ENCODE measurements at places on chromosomes 2 and 18. TPM values are rescaled to one million over a fixed set of nuclear protein-coding genes. Genes with fewer than 3 reads are reported as not detected.

GRCh38 chr2:60764736-60765534 is 8.9 kb downstream of the PAPOLG start:
- no peak for DNase-seq

GRCh38 chr2:128607911-128608506 is 289.3 kb upstream of the HS6ST1 start:
- peak; percentile 4 for DNase-seq

DNA sequence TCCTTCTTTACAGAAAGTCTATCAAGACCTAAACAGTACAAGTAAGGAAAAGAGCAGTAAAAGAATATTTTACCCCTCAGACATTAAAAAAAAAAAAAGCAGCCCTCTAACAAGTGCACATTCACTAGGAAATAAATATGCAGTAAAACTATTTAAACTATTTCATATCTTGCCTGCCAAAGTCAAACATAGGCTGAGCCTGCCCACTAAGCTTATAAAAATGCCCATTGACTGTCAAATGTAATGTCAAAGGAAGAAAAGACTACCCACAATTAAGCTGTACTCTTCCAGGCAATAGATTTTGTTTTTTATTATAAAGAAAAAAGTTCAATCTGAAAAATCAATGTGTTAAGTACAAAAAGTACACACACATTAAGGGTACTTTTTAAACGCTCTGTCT is 11.8 kb downstream of the ALS2 start:
- DNase-seq: no peak

DNA sequence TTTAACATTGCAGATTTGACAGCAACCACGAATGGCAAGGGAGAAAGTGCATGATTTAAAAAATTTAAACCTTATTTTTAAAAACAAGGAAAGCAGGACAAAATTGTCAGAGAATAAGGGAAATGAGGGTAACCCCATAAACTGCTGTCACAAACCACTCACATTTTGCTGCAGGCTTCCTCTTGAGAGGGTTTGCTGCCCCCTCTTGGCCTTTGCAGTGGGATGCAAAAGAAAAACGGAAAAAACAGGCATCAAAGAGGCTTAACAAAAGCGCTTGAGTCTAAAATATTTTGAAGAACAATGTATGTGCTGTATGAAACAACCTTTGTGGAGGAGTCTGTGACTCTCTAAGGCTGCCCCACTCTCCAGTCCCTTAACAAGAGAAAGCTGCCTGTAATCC is 91.6 kb downstream of the TMX3 start:
- DNase-seq: no peak

- DNase-seq: no peak
Observed at GRCh38 chr18:49961271-49961670, 147.9 kb upstream of the ACAA2 start.

GRCh38 chr2:147715807-147716206 is 129.0 kb upstream of the ACVR2A start:
- DNase-seq: no peak

DNA sequence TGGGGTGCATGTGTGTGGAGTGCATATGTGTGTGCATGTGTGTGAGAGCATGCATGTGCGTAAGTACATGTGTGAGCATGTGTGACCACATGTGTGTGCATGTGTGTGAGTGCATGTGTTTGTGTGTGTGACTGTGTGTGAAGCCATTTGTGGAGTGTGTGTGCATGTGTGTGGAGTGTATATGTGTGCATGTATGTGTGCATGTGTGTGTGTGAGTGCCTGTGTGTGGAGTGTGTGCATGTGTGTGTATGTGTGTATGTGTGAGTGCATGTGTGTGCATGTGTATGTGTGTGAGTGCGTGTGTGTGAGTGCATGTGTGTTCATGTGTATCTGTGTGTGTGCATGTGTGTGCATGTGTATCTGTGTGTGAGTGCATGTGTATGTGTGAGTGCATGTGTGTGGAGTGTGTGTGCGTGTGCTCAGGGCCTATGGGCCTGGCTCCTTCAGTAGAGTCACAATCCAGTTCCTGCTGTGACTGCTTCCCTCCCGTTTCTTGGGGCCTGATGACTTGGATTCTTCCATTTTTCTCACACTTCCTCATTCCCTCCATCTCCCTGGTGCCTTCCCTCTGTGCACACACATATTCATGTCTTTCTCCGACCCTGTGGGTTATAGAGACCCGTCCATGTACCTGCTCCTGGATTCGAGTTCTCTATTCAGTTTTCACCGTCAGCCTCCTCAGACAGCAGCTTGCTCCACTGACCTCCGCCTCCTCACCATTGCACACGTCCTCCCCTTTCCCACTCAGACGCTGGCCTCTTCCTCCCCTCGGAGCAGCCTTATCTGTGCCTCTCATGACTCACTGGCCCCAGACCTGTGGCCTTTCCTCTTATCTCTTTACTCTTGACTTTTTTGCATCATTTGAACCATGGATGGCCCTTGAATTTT is 25.2 kb downstream of the TOGARAM2 start:
- DNase-seq: no peak

GRCh38 chr2:101788995-101789970 is 91.8 kb downstream of the MAP4K4 start:
- DNase-seq: no peak

MBP gene
- 92.7 TPM for total RNA-seq

SLC16A14 gene
- total RNA-seq: 2.9 TPM

LBX2 gene
- 0.69 TPM for total RNA-seq
